Endothelial cell of umbilical vein (primary cell): ENCODE measurements at places on chromosomes 13 and 19. TPM values are rescaled to one million over a fixed set of nuclear protein-coding genes. Genes with fewer than 3 reads are reported as not detected.

Gene GPC6
- polyA plus RNA-seq, result 0.01 TPM in 1 of 2 replicates, not detected in the other

Gene SMIM24
- polyA plus RNA-seq, result not detected in 2 replicates

Gene PLEKHF1
- polyA plus RNA-seq, result 5.5 and 8.4 TPM in 2 replicates

Gene GPR12
- polyA plus RNA-seq, result not detected in 2 replicates

Gene TRIM13
- polyA plus RNA-seq, result 11.1 and 12.5 TPM in 2 replicates

Gene MEIOSIN
- polyA plus RNA-seq, result not detected in 2 replicates

Gene SERTM1
- 0.06 TPM in 1 of 2 replicates, not detected in the other for polyA plus RNA-seq

Gene OR2Z1
- not detected in 2 replicates for polyA plus RNA-seq

Gene HCST
- polyA plus RNA-seq, result not detected in 2 replicates
